ENCODE measurements at places on chromosomes 11 and 22.
A peak's percentile ranks its signal among the peaks of the same experiment; 100 is the strongest.

- DNase-seq = peak; percentile 74
These were observed 33.9 kb downstream of the PRDM11 start for GRCh38 chr11:45180179-45180847.

DNA sequence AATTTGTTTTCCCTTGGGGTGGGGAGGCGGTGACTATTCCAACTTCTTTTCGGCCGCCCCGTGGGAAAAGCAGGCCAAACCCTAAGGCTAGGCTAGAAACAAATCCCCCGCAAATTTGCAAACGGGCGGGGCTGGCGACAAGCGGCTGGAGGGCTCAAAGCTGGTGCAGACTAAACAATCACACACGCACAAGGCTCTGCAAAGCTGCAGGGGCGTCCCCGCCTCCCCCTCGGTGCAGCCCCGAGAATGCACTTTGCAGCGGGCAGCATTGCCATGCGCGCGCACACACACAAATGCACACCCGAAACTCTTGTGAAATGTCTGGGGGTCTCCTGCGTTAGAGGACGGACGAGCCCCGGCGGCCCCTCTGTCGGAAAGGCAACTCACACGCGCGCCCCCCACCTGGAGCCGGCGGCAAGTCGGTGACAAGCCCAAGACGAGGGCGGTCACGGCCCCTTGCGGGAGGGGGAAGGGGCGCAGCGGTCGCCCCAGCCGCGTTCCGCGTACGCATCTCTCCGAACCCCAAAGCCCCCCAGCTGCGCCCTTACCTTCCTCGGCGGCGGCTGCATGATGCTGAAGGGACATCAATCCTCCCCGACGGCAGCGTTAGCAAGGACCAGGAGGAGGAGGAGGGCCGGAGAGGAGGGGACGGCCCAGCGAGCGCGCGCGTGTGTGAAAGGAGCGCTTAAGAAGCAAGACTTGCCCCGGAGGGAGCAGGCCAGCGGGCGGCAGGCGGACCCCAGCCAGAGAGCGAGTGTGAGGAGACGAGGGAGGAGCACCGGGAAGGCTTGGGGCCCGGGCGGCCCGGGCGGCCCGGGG, 600 bp downstream of the FCHSD2 start:
- DNase-seq = peak; percentile 76

GRCh38 chr22:27903805-27904473, 15.1 kb downstream of the PITPNB start:
- no peak for DNase-seq

DNA sequence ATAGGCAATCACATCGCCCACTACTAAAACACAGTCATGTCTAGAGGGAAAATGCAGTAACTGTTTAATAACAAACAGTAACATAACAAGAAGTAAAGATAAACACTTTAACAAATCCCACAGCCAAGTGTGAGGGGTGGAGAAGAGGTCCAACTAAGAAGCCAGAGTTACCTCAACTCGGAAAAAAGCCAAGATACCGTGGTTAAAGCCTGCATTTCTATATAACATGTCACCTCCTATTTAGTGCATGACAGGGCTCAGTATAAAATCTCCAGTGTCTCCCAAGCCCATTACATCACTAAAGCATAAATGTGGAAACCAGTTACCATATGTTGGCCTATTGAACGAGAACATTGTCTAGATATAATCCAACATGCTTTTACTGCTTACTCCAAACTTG, 281.7 kb downstream of the LRRC4C start:
- DNase-seq = no peak

DNA sequence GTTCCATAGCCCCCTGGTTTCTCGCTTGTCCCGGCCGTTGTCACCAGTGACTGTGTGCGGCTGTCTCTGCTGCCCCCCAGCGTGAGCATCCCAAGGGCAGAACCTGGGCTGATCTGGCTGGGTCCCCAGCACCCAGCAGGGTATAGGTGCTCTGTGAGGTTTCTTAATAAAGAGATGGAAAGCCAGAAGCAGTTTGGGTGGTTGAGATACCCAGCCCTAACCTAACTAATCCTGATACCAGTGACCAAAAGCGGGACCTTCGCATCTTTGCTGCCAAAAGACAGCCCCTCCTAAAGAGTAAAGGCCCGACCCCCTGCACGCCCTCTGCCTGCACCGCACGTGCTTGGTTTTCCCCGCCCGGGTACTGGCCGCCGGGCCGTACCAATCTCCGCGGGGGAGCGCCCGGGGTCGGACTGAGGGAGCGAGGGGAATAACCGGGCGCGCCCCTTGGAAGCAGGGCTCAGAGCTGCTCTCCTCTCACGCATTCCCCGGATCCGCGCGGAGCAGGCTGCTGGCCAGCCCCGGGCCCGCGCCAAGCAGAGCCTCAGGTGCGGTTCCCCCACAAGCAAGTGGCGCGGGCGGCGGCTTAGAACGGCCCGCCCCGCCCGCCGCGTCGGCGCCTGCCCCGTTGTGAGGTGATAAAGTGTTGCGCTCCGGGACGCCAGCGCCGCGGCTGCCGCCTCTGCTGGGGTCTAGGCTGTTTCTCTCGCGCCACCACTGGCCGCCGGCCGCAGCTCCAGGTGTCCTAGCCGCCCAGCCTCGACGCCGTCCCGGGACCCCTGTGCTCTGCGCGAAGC, at the start of gene DGAT2:
TSS of gene DGAT2 (plus strand) at position 667 of the 797 bp plus-strand sequence. CDS start 214 bp downstream, outside the sequence.
- peak; percentile 83 for DNase-seq

GRCh38 chr22:44369916-44370801, 57.4 kb upstream of the SHISAL1 start:
- DNase-seq = no peak

GRCh38 chr11:7571640-7572000, 57.8 kb downstream of the PPFIBP2 start:
- peak; percentile 83 for DNase-seq

GRCh38 chr11:28619846-28620540, 511.8 kb downstream of the METTL15 start:
- no peak for DNase-seq

DNA sequence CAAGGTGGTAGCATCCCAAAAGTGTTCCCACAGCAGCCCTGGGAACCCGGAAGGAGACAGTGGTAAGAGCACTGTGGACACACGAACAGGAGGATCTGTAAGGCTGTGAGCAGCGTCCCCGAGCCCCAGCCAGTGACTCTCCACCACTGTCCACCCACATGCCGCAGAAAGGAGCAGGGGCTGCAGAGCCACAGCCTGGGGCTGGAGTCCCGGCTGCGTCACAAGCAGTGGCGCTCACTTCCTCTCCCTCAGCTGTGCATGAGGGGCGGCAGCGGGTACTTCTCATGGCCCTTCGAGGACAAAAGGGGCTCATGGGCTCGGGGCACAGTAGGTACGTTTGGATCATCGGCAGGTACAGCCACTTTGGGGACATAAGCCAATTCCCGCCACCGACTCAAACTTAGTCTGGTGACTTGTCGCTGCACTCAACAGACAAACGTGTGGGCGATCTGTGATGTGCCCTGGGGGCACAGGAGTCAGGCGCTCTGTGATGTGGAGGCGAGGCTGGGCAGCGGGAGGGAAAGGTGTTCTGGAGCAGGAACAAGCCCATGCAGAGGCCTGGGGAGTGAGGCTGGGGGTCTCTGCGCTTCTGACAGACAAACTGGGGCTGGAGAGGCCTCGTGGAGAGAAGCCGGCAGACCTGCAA, 68.5 kb downstream of the SCUBE1 start:
- no peak for DNase-seq

DNA sequence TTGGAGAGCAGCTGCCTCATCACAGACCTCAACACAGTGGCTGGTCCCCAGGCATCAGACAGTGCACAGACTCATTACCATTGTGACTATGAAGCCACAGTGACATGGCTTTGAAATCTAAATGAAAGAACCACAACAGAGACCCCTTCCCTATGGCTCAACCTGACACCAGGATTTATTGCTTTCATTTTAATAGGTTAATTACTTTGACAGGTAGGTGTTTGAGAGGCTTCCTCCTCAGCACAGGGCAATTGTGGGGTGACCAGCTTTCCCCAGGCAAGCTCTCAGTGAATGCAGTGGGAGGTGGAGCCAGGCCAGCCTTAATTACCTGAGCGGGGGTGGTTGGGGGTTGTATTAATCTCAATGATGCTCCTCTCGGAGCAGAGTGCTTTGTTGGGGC, 102.3 kb downstream of the CHST1 start:
- no peak for DNase-seq

GRCh38 chr11:120128392-120129119, 9.4 kb downstream of the TRIM29 start:
- peak; percentile 33 for DNase-seq

DNA sequence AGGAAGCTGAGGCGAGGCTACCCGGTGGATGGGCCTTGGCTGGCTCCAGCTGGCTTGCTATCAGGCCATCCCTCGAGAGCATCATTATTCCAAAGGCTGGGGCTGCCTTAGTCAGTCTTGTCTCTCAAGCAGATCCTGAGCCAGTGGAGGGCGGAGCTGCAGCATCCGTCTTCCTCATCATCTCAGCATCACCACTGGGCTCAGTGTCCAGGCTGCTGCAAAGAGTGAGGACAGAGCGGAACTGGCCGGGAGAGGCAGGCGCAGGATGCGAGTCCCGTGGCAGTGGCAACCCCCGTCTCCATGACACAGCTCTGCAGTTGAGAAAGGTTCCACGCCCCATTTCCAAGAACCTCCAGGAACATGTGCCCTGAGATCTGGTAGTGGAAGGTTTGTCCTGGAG, 4.4 kb downstream of the TP53I11 start:
- DNase-seq = no peak

DNA sequence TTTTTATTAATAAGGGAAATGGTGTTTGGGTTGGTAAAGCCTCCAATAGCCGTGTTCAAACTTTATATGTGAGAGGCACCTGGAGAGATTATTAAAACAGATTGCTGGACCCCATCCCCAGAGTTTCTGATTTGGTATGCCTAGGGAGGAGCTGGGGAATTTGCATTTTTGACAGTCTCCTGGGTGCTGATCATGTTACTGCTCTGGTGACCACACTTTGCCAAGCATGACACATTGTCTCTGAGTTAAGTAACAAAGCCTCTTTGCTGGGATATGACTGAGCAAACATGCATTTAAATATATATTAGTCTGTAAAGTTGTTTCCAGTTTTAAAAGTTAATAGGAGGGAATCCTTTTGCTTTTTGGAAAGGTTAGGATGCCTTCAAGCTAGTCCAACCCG, 140.4 kb downstream of the NAV2 start:
- DNase-seq = no peak

- no peak for DNase-seq
These were observed 790.2 kb downstream of the TBC1D22A start for GRCh38 chr22:47552541-47553205.

DNA sequence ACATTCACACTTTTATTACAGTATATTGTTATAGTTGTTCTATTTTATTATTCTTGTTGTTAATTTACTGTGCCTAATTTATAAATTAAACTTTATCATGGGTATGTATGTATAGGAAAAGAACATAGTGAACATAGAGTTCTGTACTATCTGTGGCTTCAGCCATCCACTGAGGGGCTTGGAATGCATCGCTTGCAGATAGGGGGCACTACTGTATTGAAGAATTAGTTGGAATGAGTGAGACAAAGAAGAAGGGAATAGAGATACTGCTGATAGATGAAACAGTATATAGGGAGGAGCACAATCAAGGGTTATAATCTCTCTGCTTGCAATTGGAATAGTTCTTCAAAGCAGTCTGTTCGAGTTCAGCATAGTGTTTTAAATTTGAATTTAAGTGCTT, 432.2 kb downstream of the RAB38 start:
- DNase-seq = no peak

DNA sequence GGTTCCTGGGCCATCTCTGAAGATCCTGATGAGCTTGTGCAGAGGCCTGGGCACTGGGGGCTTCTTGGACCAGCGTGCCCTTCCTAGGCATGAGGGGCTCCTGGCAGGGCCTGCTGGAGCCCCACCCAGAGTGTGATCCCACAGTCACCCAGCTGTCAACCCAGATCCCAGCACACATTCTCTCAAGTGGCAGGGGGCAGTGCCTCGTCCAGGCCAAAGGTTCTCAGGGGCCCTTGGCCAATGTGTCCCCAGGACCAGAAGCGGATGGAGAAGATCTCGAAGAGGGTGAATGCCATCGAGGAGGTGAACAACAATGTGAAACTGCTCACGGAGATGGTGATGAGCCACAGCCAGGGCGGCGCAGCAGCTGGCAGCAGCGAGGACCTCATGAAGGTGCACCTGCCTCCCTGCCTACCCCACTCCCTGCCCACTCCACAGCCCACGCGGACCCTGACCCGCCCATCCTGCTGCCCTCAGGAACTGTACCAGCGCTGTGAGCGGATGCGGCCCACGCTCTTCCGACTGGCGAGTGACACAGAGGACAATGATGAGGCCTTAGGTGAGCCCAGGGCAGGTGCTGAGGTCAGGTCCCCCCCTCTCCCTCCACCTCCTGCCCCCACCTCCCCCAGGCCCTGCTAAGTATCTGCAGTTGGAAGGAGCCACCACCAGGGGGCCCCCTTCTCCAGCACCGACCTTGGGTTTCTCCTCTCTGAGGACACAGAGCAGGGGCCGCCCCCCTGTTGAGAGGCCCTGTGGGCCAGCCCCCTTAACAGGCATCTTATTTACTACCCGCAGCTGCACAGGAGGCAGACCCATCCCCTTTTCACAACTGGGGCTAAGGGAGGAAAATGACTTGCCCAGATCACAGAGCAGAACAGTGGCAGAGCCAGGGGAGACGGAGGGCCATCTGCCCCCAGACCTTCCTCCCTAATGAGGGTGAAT, 14.7 kb downstream of the GGA1 start:
- no peak for DNase-seq

DNA sequence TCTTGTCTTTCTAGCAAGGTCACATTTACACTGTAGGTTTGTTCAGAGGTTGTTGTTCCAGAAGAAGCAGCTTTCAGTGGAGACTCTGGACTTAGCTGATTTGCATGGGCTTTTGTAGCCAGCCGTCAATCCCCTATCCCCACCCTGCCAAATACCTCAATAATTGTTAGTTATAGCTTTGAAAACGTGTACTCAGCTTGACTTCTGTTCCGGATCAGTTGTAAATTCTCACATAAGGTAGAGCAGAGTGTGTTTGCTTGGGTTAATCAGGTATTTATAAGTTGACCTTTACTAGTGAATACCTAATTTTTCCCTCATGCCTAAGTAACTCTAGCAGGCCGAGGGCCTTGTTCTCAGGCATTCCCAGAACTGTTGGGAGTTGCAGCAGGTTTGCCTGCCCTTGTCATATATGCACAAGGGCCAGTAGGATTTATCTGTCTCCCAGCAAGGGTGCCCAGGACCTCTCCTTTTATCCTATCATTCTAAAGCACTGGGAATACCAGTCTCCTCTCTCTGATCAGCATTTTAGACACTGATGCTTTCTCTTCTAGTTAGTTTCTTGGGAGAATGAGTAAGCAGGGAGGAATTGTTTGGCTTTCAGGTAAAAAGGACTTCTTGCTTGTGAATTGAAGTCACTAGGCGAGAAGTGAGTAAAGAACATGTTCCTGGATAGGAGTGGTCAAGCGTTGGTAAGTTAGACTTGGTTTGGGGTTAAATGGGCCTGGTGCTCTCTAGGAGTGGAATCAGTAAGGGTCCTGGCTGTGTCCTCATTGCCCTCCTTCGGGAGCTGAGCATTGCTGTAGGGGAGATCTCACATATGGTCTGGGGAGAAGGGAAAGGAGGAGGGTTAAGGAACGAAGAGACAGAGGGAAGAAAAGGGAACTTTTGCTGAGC, 22.1 kb downstream of the STIM1 start:
- DNase-seq = peak; percentile 39

- peak; percentile 89 for DNase-seq
These were observed at the start of gene MAP4K2 for GRCh38 chr11:64803158-64803845. Gene MAP4K2 (minus strand): TSS chr11:64803214. CDS start chr11:64803149, 65 bp downstream.

GRCh38 chr11:59106363-59107336, at the start of gene FAM111B:
Gene FAM111B (plus strand): TSS chr11:59107237. CDS start chr11:59109626, 2,389 bp downstream.
- DNase-seq = peak; percentile 91
